Fibroblast of skin of scalp (primary cell): ENCODE measurements at places on chromosomes 4 and X.

GRCh38 chr4:76177709-76178108, 29.5 kb upstream of the NUP54 start:
- DNase-seq, result no peak

DNA sequence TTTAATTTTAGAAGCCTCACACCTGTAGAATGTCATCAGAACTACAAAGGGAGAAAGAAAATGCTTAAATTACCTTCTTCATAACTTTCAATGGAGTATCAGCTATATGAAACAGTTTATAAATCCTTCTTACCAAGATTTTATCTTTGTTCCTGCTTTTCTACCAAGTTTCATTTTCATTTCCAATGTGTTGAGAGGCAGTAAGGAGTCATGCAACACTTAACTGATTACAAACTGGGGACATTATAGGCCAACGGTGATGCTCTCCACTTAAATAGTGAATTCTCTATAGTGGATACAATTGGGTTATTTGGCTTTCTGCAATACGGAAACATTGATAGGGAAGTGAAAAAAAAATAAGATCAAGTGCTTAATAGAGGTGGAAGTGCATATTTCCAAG, 145.2 kb upstream of the FTHL17 start:
- DNase-seq, result no peak

DNA sequence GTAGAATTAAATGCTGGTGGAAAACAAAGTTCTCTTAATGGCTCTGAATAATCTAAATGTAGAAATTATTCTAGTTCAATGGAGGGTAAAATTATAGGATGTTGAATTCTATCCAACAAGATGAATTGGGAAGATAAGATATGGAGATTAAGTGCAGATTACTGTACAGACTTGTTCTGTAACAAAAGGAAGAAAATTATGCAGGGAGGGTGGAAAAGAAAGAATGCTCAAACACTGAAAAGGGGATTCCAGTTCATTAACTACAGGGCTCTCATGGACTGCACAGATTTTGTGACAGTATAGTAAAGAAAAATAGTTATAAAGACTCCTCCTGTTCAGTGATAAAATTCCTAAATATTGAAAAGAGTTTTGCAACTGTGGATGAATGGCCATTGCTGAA, 1794.0 kb upstream of the PCDH7 start:
- no peak for DNase-seq

DNA sequence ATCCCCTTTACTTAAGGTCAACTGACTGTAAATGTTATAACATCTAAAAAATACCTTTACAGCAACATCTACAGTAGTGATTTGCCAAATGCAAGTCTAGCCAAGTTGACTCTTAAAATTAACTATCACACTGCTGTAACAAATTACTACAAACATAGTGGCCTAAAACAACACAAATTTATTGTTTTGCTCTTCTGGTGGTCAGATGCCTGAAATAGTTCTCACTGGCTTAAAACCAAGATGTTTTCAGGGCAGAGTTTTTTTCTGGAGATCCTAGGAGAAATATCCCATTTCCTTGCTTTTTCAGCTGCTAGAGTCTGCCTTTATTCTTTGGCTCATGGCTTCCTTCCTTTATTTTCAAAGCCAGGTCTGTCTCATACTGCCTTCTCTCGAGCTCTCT, 120.5 kb downstream of the ADGRL3 start:
- DNase-seq, result peak; percentile 42

DNA sequence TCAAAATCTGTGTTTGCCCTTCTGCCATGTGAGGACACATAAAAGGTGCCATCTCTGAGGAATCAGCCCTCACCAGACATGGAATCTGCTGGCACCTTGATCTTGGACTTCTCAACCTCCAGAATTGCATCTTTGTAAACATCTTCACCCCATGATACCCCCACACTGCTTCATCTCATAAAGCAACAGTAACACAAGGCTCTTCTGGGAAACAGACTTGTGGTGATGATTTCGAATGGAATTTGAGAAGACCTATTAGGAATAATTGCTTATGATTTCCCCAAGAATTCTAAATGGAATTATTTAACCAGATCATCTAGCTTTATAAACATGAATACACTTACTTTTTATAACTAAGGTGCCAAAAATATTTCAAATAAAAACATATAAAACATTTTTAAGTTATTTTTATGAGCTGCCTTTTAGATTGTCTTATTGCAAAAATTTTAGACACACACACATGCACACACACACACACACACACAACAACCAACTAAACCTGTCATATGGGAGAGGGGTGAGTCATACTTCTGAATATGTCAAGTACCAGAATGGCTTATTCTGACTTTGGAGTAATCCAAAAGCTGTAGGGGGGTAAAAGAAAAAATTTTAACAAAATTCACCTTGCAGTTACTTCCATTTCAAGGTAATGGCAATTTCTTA, 82.0 kb downstream of the USP46 start:
- DNase-seq, result peak; percentile 67

DNA sequence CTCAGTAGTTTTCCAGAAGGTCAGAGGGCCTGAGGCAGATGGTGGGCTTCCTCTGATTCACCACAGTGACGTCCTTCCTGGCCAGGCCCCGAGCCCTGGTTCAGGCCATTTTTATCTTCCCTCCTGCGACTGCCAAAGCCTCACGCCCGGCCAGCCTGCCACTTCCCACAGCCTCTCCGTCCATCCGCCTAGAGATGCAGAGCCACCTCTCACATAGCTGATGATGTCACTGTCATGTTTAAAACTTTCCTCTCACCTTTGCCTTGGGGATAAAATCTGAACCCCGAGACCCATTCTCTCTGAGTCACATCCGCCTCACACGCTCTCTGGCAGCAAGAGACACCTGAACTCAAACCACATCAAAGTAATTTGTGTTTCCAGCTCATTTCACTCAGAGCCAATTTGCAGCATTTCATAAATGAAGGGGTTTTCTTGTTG, 175.3 kb downstream of the QDPR start:
- no peak for DNase-seq

DNA sequence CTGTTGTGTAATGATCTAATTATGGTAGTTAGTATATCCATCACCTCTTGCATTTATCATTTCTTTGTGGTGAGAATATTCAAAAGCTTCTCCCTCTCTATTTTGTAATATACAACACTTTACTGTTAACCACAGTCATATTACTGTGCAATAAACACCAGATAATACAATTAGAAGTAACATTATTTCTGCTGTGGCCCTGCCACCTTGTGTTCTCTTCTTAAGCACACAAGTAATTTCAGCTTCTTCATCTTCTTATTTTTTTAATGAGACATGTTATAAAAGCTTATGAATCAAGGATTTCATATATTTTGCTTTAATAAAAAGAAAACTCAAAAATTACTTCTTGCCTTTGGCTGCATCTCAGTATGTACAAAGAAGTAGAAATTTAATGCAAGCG, 675.2 kb upstream of the INTU start:
- peak; percentile 61 for DNase-seq

GRCh38 chr4:75675004-75675531, 1.9 kb upstream of the G3BP2 start:
- no peak for DNase-seq

GRCh38 chr4:124167602-124168001, 544.9 kb downstream of the ANKRD50 start:
- no peak for DNase-seq

DNA sequence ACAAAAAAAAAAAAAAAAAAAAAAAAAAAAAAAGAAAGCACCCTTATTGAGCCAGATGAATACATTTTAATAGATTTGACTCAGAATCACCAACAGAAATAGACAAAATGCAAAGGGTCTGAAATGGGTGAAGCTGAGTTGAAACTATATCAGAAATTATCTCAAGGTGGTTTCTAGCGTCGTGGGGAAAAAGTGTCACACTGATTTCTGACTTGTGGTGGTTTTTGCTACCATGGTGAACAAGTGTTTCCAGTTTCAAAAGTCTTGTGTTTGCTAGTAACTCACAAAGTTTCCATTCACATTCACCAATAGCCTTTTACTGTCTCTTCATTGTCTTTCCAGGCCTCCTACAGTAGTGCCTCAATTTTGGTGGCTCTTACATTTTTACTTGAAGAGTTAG, 135.5 kb downstream of the ARHGAP24 start:
- no peak for DNase-seq

GRCh38 chrX:119427024-119427794, 28.1 kb downstream of the SLC25A43 start:
- DNase-seq, result peak; percentile 36

GRCh38 chr4:141154725-141155124, 21.5 kb upstream of the RNF150 start:
- no peak for DNase-seq

GRCh38 chr4:39204543-39204942, 22.2 kb downstream of the WDR19 start:
- DNase-seq, result no peak

- DNase-seq, result no peak
These were observed 1.9 kb downstream of the GASK1B start for GRCh38 chr4:158170691-158171561.

- no peak for DNase-seq
These were observed 154.9 kb downstream of the NPFFR2 start for GRCh38 chr4:72186714-72187113.
